ENCODE measurements at places on chromosomes 7 and 10.

DNA sequence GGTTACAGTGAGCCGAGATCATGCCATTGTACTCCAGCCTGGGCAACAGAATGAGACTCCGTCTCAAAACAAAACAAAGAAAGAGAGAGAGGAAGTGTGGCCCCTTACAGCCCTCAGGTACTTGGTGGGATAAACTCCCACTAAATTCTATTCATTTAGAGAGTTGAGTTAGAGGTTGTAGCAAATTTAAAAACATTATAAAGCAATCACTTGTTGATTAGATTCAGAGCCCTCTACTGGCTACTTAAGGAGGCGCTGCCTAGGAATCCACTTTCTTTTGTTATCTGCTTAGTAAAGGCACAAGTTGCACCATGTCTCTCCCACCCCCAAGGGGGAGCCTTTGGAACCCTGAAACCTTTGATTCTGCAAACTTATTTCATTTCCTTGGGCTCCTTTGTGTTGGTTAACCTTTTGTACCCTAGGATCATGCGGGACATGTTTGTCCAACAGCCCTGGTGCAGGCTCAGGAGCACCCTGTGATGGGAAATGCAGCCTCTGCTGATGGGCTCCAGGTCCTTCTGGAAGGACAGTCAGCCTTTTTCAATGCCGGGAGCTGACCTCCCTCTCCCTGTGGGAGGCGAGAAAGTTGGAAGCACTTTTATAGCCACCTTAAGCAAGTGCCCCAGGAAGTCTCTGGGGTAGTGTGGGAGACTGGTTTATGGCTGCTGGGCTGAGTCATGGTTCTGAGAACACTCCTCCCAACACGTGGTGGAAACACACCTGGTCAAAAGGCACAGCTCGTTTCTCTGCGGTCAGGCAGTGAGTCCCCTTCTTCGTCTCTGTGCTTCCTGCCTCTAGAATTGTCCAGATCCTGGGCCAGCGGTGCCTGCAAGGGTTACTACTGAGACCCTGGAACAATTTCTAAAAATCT is 2.3 kb downstream of the HKDC1 start:
- peak; percentile 80 for DNase-seq

- DNase-seq, result no peak
These were observed at the start of gene SCART1 for GRCh38 chr10:133453516-133454203. Gene SCART1, plus strand, starts transcription at chr10:133453945. Its CDS starts 53 bp downstream, at chr10:133453998.

DNA sequence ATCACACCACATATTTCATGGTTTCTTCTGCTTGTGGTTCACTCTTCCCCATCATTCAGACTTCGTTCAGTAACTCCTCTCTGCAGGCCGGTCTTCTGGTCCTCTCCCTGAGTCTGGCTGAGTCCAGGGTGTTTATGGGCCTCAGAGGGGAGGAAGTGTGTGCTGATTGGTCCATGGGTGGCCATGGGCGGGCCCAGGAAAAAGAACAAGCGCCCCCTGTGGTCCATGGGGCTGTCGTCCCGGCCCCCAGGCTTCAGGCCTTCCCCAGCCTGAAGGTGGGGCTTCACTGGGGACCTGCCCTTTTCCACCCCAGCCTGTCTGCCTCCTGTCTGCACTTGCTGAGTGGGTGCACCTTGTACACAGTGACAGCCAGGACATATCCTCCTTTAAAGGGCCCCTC is 123.7 kb downstream of the VIPR2 start:
- no peak for DNase-seq

- peak; percentile 64 for DNase-seq
These were observed 1.8 kb upstream of the STEAP2 start for GRCh38 chr7:90209776-90210175.

DNA sequence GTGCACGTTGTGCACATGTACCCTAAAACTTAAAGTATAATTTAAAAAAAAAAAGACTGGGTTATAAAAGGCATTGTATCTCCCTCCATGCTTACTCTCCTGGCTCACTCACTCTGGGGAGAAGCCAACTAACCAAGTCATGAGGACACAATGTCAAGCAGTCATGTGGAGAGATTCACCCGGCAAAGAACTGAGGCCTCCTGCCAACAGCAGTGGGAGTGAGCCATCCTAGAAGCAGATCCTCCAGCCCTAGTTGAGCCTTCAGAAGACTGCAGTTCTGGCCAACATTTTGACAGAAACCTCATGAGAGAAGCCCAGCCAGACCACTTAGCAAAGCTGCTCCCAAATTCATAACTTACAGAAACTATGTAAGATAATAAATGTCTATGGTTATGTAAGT is 521.7 kb upstream of the FZD8 start:
- no peak for DNase-seq

GRCh38 chr10:93464776-93465388 is 17.3 kb downstream of the MYOF start:
- DNase-seq, result no peak

DNA sequence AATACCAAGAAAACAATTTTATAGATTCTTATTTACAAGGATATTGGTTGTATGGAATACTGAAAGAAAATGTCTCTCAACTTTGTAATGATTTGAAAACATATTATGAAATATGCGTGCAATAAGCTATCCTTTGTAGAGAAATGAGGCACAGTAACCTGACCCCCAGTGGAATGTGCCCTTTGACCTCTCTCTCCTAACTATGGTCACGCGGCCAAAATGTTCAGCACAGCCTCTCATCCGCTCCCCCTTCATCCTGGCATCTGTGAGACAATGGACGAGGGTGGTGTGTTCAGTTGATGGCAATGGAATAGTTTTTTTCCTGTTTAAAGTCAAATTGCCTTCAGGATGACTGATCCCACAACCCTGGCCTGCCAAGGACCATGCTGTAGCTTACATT is 13.3 kb downstream of the BEND7 start:
- no peak for DNase-seq

GRCh38 chr10:5522913-5523560 is 1.7 kb upstream of the CALML3 start:
- DNase-seq, result no peak

- DNase-seq, result peak; percentile 94
These were observed 17.5 kb downstream of the HKDC1 start for GRCh38 chr10:69237528-69238159.

DNA sequence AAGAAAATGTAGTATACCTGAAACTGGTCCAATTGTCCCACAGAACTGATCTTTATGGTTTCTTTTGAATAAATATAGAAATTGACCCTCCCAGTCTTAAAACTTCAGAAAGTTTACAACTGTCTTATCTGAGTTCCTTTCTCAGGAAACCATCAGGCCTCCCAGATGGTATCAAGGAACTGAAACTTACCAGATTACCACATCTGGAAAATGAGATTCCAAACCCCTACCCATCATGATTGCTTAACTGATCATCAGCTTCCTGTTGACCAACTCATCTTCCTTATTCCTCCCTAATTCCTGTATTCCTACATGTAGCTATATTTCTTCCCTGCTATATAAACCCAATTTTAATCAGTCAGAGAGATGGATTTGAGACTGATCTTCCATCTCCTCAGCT is 5.5 kb downstream of the VWDE start:
- DNase-seq, result no peak

DNA sequence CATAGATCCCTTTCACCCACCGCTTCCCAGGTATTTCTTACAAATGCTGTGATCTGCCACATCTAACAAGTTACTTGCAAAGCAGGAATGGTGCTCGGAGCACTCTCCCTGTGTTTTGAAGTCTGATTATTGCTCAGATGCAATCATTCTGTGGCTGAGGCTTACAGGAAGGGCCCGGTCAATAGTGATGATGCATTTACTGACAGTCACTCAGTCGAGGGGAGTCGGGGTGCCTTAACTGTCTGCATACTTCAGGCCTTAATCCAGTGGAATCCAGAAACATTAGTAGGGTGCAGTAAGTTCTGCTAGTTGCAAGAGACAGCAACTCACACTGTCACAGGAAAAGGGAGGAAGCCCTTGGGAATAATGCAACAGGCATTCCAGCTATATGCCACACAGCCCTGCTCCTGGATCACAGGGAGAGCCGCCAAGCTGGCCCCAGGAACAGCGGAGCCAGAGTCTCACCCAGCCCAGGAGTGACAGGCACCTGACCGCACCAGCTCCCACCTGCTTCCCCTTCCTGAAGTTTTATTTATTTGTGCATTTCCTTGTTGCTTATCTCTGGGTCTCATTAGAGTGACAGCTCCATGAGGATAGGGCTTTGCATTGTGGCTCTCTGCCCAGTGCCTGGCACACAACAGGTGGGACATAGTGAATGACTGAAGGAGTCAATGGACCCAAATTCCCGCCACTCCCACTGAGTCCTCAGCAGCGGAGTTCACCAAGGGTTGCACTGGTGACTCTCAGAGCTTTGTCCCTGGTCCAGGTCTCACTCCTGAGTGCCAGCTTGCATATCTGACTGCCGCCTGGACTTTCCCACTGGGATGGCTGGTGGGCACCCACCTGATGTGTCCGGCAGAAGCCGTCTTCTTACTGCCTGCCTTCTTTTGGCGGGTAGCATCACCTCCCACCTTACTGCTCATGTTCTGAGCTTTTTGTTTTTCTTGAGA is 212.5 kb upstream of the SH2B2 start:
- DNase-seq, result peak; percentile 20

- DNase-seq, result peak; percentile 6
These were observed 973.0 kb upstream of the GHITM start for GRCh38 chr10:83166344-83166743.

DNA sequence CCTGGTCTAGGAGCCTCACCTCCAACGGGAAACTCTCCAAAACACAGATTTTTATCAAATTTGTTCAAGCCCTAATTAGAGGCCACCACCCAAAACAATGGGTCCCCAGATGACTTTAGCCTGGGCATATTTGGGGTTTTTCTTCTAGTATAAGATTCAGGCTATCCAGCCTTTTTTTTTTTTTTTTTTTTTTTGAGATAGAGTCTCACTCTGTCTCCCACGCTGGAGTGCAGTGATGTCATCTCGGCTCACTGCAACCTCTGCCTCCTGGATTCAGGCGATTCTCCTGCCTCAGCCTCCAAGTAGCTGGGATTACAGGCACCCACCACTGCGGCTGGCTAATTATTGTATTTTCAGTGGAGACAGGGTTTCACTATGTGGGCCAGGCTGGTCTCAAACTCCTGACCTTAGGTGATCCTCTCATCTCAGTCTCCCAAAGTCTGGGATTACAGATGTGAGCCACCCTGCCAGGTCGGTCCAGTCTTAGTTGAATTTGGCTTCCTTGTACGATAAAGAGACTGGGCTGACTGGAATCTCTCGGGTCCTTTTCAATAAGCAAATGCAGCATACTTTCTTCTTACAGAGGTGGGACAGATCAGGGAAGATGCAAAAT is 91.4 kb upstream of the KLF6 start:
- DNase-seq, result no peak

DNA sequence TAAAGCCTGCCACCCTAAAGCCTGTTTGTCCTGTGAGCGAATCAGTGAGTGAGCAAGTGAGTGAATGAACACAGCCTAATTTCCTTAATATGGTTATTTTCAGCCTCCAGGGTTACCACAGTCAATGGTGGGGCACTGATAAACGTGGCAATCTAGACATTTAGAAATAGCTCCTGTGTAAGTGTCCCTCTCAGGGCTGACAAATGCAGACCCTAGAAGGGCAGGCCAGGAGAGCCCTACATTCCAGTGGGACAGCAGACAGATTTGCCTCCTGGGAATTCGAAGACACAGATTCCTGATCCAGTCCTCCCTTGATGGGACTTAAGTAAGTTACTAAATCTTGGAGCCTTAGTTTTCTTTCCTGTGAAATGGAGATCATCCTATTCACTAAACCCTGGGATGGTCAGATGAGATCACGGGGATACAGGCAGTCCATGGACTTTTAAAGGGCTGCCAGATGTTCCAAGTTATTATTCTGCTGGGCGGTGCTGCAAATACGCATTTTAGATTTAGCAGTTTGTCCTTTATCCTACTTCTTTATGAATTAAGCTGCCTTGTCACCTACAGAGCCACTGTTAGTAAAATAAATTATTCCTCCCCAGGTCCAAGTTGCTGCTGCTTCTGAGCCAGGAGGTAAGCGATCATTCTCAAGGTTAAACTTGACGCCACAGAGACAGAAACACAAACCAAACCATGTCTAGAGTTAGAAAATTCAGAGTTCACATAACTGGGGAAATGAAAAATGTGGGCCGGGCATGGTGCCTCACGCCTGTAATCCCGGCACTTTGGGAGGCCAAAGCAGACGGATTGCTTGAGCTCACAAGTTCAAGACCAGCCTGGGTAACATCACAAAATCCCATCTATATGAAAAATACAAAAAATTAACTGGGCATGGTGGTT is 54.8 kb upstream of the TM9SF3 start:
- DNase-seq, result no peak

- DNase-seq, result no peak
These were observed 17.1 kb upstream of the HK1 start for GRCh38 chr10:69261184-69261583.

GRCh38 chr10:63294781-63295180 is 161.7 kb downstream of the NRBF2 start:
- no peak for DNase-seq

DNA sequence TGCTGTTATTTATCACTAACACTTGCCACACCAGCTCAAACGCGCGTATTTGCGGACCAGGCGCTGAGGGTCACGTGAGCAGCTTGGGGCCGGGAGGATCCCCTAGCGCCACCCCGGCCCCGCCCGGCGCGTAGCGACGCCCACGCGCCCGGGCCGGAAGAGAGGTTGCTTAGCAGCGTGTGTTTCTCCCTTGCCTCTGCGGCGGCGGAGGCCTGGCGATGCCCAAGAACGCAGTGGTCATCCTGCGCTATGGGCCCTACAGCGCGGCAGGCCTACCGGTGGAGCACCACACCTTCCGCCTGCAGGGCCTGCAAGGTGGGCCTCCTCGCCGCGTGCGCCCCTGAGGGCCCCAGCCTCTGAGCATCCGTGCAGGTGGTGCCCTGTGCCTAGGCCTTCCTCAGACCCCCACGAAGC is at the start of gene C10orf53:
C10orf53 (plus strand) TSS at position 172 of the 414 bp plus-strand sequence; CDS start at position 219, 47 bp downstream.
- peak; percentile 47 for DNase-seq

- DNase-seq, result peak; percentile 35
These were observed 4.8 kb downstream of the INHBA start for GRCh38 chr7:41698114-41698513.

DNA sequence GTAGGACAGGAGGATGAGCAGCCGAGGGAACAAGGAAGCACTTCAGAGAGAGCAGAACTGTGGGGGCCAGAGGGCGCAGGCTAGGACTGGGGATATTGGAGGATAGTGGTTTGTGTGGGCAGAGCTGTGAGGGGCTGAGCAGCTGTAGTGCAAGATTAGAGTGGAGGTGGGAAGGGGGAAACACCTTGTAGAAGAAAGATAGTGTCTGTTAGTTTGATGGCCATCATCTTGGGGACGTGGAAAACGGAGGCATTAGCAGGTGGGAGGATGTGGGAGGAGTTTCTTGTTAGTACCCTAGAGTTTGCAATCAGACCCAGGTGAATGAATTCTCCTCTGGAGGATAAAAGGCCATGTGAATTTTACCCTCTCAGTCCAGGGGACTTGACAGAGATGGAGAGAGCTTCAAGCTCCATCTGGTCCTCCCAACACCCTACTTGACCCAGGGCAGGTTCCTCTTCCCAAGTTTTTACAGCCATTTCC is 34.0 kb downstream of the PRSS2 start:
- DNase-seq, result no peak

DNA sequence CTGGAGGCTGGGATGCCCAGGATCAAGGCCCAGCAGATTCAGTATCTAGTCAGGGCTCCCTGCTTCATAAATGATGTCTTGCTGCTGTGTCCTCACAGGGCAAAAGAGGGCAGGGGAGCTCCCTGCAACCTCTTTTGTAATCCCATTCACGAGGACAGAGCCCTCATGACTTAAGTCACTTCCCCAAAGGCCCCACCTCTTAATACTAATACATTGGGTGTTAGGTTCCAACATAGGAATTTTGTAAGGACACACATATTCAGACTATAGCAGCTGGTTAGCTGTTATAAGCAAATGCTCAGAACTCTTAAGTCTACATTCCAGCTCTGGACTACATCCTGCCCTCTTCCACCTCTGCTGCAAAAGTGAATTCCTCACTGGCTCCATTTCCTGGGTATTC is 63.0 kb downstream of the VOPP1 start:
- DNase-seq, result peak; percentile 61

GRCh38 chr10:25725917-25726716 is 207.9 kb upstream of the MYO3A start:
- DNase-seq, result peak; percentile 66

Data from adipocyte (in vitro differentiated cells).